ENCODE measurements at places on chromosomes 5 and 9. TPM values are rescaled to one million over a fixed set of nuclear protein-coding genes. Genes with fewer than 3 reads are reported as not detected.

The C6 gene
- 0.45 TPM for polyA plus RNA-seq

The GNAQ gene
- polyA plus RNA-seq = 26.0 TPM

The KLF4 gene
- 150 TPM for polyA plus RNA-seq

The TERT gene
- polyA plus RNA-seq = 0.19 TPM

The CDC42SE2 gene
- polyA plus RNA-seq = 13.3 TPM

The IGIP gene
- polyA plus RNA-seq = 6.6 TPM

The SGCD gene
- 1.0 TPM for polyA plus RNA-seq

The NDUFS4 gene
- polyA plus RNA-seq = 99.3 TPM

The LCN15 gene
- polyA plus RNA-seq = not detected

The PCDHGA10 gene
- 0.44 TPM for polyA plus RNA-seq

The PRRX2 gene
- 8.4 TPM for polyA plus RNA-seq

The PCDHB16 gene
- 0.20 TPM for polyA plus RNA-seq

The NR3C1 gene
- 18.6 TPM for polyA plus RNA-seq

The PTGS1 gene
- polyA plus RNA-seq = 19.4 TPM

The KCNIP1 gene
- 0.31 TPM for polyA plus RNA-seq

The PAEP gene
- polyA plus RNA-seq = not detected

The OSMR gene
- polyA plus RNA-seq = 7.9 TPM

The KIF4B gene
- polyA plus RNA-seq = not detected

The IL3 gene
- not detected for polyA plus RNA-seq

The ECSCR gene
- polyA plus RNA-seq = 10.0 TPM

The TOR1B gene
- polyA plus RNA-seq = 11.1 TPM

The DOCK8 gene
- 2.9 TPM for polyA plus RNA-seq

The ZBED3 gene
- polyA plus RNA-seq = 3.2 TPM

The SLC36A2 gene
- not detected for polyA plus RNA-seq

The TSSK1B gene
- not detected for polyA plus RNA-seq

The ALDH1B1 gene
- 17.7 TPM for polyA plus RNA-seq

The CYLC2 gene
- polyA plus RNA-seq = not detected

The PTPDC1 gene
- 2.9 TPM for polyA plus RNA-seq

The CDH6 gene
- 0.31 TPM for polyA plus RNA-seq

The TNFSF15 gene
- 1.1 TPM for polyA plus RNA-seq

The MSX2 gene
- 1.3 TPM for polyA plus RNA-seq

The AFAP1L1 gene
- polyA plus RNA-seq = 1.8 TPM

The TEK gene
- 1.5 TPM for polyA plus RNA-seq

The IFNA13 gene
- polyA plus RNA-seq = not detected

The FCN2 gene
- 0.13 TPM for polyA plus RNA-seq

The SEPTIN8 gene
- polyA plus RNA-seq = 15.5 TPM

The ORM2 gene
- not detected for polyA plus RNA-seq

The KCTD16 gene
- under 0.01 TPM for polyA plus RNA-seq

The NKD2 gene
- polyA plus RNA-seq = 5.3 TPM

The ZDHHC11 gene
- polyA plus RNA-seq = 2.4 TPM
